Caco-2 (cell line): ENCODE measurements at places on chromosomes 1 and 21. TPM values are rescaled to one million over a fixed set of nuclear protein-coding genes. Genes with fewer than 3 reads are reported as not detected.

Gene FAM131C
- total RNA-seq = 0.41 and 0.44 TPM in 2 replicates

Gene IFNLR1
- 5.4 and 6.1 TPM in 2 replicates for total RNA-seq

Gene GBP6
- not detected in 2 replicates for total RNA-seq

Gene SLAMF7
- not detected in 2 replicates for total RNA-seq

Gene DAB1
- 0.32 and 0.39 TPM in 2 replicates for total RNA-seq

Gene GOLT1A
- 20.4 and 25.9 TPM in 2 replicates for total RNA-seq

Gene SAMD11
- 0.54 and 0.63 TPM in 2 replicates for total RNA-seq

Gene HES2
- 0.37 and 0.91 TPM in 2 replicates for total RNA-seq

Gene RRP1
- total RNA-seq = 51.6 and 52.8 TPM in 2 replicates

Gene KLF17
- total RNA-seq = not detected in 2 replicates

Gene RXRG
- total RNA-seq = not detected in 2 replicates

Gene MANEAL
- 24.8 and 25.9 TPM in 2 replicates for total RNA-seq

Gene RSBN1
- total RNA-seq = 7.3 and 11.5 TPM in 2 replicates

Gene TNFSF4
- total RNA-seq = 1.3 and 1.7 TPM in 2 replicates

Gene TNFRSF4
- not detected in 2 replicates for total RNA-seq

Gene C8A
- total RNA-seq = not detected in 2 replicates

- no peak overlapping the region for H3K27ac ChIP-seq
- H3K4me1 ChIP-seq = no peaks in the 10 kb centered on the region
- no peaks in the 10 kb centered on the region for H3K27me3 ChIP-seq
- no peak overlapping the region for H3K4me3 ChIP-seq
- H3K36me3 ChIP-seq = no peaks in the 10 kb centered on the region
Observed at GRCh38 chr1:40563266-40563665, 31.8 kb downstream of the ZNF684 start.

DNA sequence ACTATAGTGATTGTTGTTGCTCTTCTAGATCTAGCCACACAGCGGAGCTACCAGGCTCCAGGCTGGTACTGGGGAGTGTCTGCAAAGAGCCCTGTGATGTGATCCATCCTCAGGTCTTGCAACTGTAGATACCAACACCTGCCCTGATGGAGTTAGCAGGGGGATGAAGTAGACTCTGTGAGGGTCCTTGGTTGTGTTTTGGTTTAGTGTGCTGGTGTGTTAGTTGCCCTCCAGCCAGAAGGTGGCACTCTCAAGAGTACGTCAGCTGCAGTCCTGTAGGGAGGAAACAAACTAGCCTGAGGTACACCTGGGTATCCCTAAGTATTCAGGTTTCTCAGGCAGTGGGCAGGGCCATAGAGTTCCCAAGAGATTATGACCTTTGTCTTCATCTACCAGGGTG lies 81.2 kb upstream of the TMPRSS2 start:
- peaks cover 39% of the 10 kb centered on the region for H3K4me1 ChIP-seq
- H3K27me3 ChIP-seq = no peaks in the 10 kb centered on the region
- H3K27ac ChIP-seq = peak overlapping the region; percentile 65
- DNase-seq = no peak
- no peak overlapping the region for H3K4me3 ChIP-seq

DNA sequence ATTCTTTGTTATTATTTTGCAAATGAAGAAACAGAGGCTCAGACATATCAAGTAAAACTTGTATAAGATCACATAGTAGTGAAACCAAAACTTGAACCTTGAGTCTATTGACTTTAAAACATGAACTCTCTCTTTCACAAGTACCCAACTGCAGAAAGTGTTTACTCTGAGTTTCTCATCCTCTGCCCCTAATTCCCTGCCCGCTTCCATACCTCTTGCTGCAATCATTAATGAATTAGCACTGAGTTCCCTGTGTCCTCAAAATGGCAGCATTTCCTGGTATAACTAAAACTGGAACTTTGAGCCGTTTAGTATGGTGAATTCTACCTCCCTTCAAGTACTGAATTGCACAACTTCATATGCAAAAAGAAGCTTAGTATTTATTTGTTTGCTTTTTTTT lies 147.7 kb upstream of the DNAH14 start:
- H3K27me3 ChIP-seq = no peaks in the 10 kb centered on the region
- DNase-seq = no peak
- H3K4me3 ChIP-seq = no peak overlapping the region
- no peaks in the 10 kb centered on the region for H3K36me3 ChIP-seq
- H3K4me1 ChIP-seq = no peaks in the 10 kb centered on the region

- H3K27ac ChIP-seq = no peak overlapping the region
- no peaks in the 10 kb centered on the region for H3K36me3 ChIP-seq
- H3K27me3 ChIP-seq = no peaks in the 10 kb centered on the region
Observed at GRCh38 chr1:84936116-84936810, 43.3 kb upstream of the LPAR3 start.

DNA sequence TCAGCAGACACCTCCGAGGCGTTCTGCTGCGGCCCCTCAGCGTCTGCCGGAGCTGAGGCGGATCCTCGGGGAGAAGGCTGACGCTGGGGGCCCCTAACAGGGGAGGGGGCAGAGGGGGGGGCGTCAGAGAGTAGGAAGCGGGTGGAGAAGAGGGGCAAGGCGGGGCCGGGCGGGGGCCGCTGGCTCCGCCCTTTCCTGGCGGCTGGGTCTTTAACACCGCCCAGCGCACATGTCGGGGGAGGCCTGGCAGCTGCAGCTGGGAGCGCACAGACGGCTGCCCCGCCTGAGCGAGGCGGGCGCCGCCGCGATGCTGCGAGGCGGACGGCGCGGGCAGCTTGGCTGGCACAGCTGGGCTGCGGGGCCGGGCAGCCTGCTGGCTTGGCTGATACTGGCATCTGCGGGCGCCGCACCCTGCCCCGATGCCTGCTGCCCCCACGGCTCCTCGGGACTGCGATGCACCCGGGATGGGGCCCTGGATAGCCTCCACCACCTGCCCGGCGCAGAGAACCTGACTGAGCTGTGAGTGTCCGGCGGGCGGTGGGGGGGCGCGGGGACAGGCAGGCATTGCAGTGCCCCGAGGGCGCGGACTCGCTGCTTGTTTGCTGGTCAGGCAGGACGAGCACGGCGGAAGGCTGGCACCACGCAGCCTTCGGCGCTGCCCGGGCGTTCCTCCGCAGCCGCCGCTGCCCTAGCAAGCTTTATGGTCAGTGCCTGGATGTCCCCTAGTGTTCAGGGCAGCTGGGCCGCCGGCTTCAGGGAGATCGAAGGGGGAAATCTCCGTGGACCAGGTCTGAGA lies at the start of gene NTRK1:
Gene NTRK1 (plus strand): TSS at position 238 of the 796 bp plus-strand sequence. CDS start 70 bp downstream, at position 308.
- H3K4me1 ChIP-seq = peaks cover 33% of the 10 kb centered on the region
- no peak within 1 kb of the TSS for H3K27ac ChIP-seq

- no peak overlapping the region for H3K4me3 ChIP-seq
- no peak for DNase-seq
- no peaks in the 10 kb centered on the region for H3K4me1 ChIP-seq
Observed at GRCh38 chr1:35971601-35972000, 40.7 kb downstream of the AGO3 start.

- H3K36me3 ChIP-seq = no peaks in the 10 kb centered on the region
- DNase-seq = no peak
- H3K4me3 ChIP-seq = no peak overlapping the region
- H3K4me1 ChIP-seq = no peaks in the 10 kb centered on the region
- no peak overlapping the region for H3K27ac ChIP-seq
Observed at GRCh38 chr1:27884006-27884954, 11.9 kb downstream of the THEMIS2 start.

DNA sequence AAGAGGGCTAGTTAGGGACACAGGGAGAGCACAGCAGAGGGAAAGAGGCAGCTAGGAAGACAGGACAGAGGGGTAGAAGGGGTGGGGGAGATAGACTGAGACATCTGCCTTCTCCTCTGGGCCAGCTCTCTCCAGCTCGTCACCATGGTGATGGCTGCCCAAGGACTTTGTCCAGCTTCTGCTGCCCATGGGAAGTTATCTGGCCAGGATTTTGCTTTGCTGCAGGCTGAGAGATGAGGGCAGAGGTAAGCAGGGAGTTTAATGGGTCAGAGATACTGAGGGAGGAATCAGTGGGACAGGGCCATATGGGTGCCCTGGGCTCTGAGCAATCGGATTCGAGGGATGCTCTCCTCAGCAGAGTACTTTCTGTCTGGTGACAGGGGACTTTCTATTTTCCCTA lies 34.5 kb upstream of the GPR37L1 start:
- DNase-seq = no peak
- peaks cover 46% of the 10 kb centered on the region for H3K4me1 ChIP-seq
- no peak overlapping the region for H3K4me3 ChIP-seq
- H3K36me3 ChIP-seq = no peaks in the 10 kb centered on the region
- H3K27ac ChIP-seq = peak overlapping the region; percentile 21

GRCh38 chr1:181144238-181144637 lies 55.7 kb downstream of the IER5 start:
- no peaks in the 10 kb centered on the region for H3K4me1 ChIP-seq
- H3K27ac ChIP-seq = no peak overlapping the region
- H3K36me3 ChIP-seq = no peaks in the 10 kb centered on the region
- no peak overlapping the region for H3K4me3 ChIP-seq
- no peaks in the 10 kb centered on the region for H3K27me3 ChIP-seq

DNA sequence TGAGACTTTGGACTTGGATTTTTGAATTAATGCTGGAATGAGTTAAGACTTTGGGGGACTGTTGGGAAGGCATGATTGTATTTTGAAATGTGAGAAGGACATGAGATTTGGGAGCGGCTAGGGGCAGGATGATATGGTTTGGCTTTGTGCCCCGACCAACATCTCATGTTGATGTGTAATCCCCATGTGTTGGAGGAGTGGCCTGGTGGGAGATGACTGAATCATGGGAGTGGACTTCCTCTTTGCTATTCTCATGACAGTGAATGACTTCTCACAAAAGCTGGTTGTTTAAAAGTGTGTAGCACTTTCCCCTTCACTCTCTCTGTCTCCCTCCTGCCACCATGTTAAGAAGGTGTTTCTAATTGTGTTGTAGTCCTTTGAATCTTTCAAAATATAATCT lies 9.3 kb upstream of the PHGDH start:
- H3K36me3 ChIP-seq = no peaks in the 10 kb centered on the region
- H3K4me3 ChIP-seq = no peak overlapping the region
- no peaks in the 10 kb centered on the region for H3K4me1 ChIP-seq
- H3K27ac ChIP-seq = no peak overlapping the region

- peaks cover 36% of the 10 kb centered on the region for H3K4me1 ChIP-seq
- no peaks in the 10 kb centered on the region for H3K27me3 ChIP-seq
- no peak for DNase-seq
- no peaks in the 10 kb centered on the region for H3K36me3 ChIP-seq
- H3K27ac ChIP-seq = peak overlapping the region; percentile 48
- no peak overlapping the region for H3K4me3 ChIP-seq
Observed at GRCh38 chr1:56491441-56491840, 87.9 kb downstream of the PLPP3 start.

GRCh38 chr1:92516574-92516973 lies 29.8 kb upstream of the GFI1 start:
- no peak overlapping the region for H3K4me3 ChIP-seq
- no peak for DNase-seq

DNA sequence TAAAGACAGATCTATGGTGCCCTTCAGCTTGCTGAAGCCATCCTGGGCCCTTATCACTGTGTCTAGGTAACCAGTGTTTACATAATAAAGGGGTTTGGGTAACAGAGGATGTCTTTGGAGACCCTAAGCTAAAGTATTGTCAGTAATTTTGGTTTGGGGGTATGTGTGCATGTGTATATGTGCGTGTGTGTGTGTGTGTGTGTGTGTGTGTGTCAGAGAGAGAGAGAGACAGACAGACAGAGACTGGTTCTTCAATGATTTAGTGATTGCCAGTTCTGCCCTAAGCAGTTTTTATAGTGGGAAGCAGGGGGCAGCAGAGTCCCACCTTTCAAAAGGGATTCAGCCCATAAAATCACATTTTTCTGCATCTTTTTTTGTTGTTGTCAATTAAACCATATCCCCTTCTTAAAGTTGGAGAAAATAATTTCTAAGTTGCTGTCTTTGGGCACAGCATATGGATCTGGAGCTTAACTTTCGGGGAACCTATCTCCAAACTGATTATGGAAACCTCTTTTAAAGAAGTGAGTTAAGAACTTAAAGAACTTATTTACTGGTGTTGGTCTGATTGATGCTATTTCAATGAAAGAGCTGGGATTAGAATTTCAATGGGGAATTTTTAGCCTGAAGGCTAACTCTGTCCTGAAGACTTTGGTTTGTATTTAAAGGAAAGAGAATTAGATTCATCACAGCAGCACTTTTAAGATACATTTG lies 51.1 kb downstream of the ZNF326 start:
- H3K27me3 ChIP-seq = no peaks in the 10 kb centered on the region
- no peak for DNase-seq
- H3K27ac ChIP-seq = no peak overlapping the region
- H3K36me3 ChIP-seq = no peaks in the 10 kb centered on the region
- H3K4me3 ChIP-seq = no peak overlapping the region
- H3K4me1 ChIP-seq = peaks cover 12% of the 10 kb centered on the region

GRCh38 chr1:186178426-186179043 lies 196.5 kb downstream of the TPR start:
- no peaks in the 10 kb centered on the region for H3K36me3 ChIP-seq
- H3K27me3 ChIP-seq = no peaks in the 10 kb centered on the region
- DNase-seq = no peak
- H3K27ac ChIP-seq = no peak overlapping the region
- H3K4me1 ChIP-seq = no peaks in the 10 kb centered on the region
- no peak overlapping the region for H3K4me3 ChIP-seq

DNA sequence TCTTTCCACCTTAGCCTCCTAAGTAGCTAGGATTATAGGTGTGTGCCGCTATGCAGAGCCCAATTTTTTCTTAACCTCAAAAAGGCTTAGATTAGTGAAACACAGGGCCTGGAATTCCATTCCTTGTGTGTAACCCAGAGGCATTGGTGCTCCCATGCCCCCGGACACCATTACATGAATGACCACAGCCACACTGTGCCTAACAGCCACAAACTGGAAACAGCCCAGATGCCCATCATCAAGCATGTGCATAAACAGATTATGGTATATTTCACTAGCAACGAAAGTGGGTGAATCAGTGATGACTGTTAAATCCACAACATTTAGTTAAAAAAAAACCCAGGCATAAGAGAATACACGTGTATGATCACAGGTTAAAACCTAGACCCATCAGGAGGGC lies 24.4 kb downstream of the ADAM30 start:
- H3K27me3 ChIP-seq = no peaks in the 10 kb centered on the region
- H3K4me1 ChIP-seq = no peaks in the 10 kb centered on the region
- H3K27ac ChIP-seq = no peak overlapping the region
- no peak for DNase-seq
- no peaks in the 10 kb centered on the region for H3K36me3 ChIP-seq
- H3K4me3 ChIP-seq = no peak overlapping the region

GRCh38 chr1:182249201-182249676 lies 142.4 kb downstream of the GLUL start:
- H3K4me3 ChIP-seq = no peak overlapping the region
- DNase-seq = peak; percentile 80
- no peaks in the 10 kb centered on the region for H3K36me3 ChIP-seq

- no peak overlapping the region for H3K4me3 ChIP-seq
- no peaks in the 10 kb centered on the region for H3K27me3 ChIP-seq
- DNase-seq = no peak
- no peak overlapping the region for H3K27ac ChIP-seq
Observed at GRCh38 chr1:99643021-99643779, 2.7 kb upstream of the PALMD start.

- no peak overlapping the region for H3K4me3 ChIP-seq
- H3K4me1 ChIP-seq = no peaks in the 10 kb centered on the region
- H3K36me3 ChIP-seq = no peaks in the 10 kb centered on the region
- no peaks in the 10 kb centered on the region for H3K27me3 ChIP-seq
Observed at GRCh38 chr1:213256438-213257087, 205.5 kb downstream of the RPS6KC1 start.

GRCh38 chr1:49208712-49209111 lies 432.0 kb upstream of the BEND5 start:
- no peak for DNase-seq
- H3K4me3 ChIP-seq = no peak overlapping the region
- no peaks in the 10 kb centered on the region for H3K36me3 ChIP-seq
- H3K27ac ChIP-seq = no peak overlapping the region
